ENCODE measurements at places on chromosomes 2 and 18. TPM values are rescaled to one million over a fixed set of nuclear protein-coding genes. Genes with fewer than 3 reads are reported as not detected.

Gene IGFBP5
- 1,050 TPM for total RNA-seq

Gene RSAD2
- 1.0 TPM for total RNA-seq

Gene NEURL3
- not detected for total RNA-seq

Gene CTAGE1
- total RNA-seq: not detected

Gene GPAT2
- total RNA-seq: 0.76 TPM

Gene COL6A3
- total RNA-seq: 2,116 TPM

Gene CACNB4
- total RNA-seq: 102 TPM

Gene MERTK
- total RNA-seq: 0.65 TPM

Gene GBX2
- not detected for total RNA-seq

Gene PCARE
- not detected for total RNA-seq

Gene ACMSD
- total RNA-seq: not detected

Gene TBR1
- under 0.01 TPM for total RNA-seq

Gene TUBB8B
- total RNA-seq: not detected

Gene CCDC141
- total RNA-seq: 0.11 TPM

Gene CHRND
- not detected for total RNA-seq
